ENCODE measurements at places on chromosomes 2 and 18.

DNA sequence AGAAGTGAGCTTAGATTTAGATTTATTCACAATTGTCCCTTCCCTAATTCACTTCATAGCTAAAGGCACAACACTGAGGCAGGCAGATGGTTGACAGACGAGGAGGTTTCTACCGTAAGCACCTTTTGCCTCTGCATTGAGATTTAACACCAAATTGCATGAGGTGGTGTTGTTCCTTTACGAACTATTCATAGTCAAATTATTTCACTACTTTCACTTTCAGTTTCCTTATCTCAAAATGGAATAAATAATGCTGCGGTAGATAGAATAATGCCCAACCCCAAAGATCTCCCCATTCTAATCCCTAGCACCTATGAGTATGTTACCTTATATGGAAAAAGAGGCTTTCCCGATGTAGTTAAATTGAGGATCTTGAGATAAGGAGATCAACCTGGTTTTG lies 58.9 kb upstream of the LINC00305 start:
- peak; percentile 3 for DNase-seq

- no peak for DNase-seq
Observed at GRCh38 chr2:60416221-60417008, 137.0 kb downstream of the BCL11A start.

- no peak for DNase-seq
Observed at GRCh38 chr18:5288517-5288935, 7.0 kb downstream of the ZBTB14 start.

GRCh38 chr2:26136451-26136850 lies 36.4 kb upstream of the GAREM2 start:
- no peak for DNase-seq

DNA sequence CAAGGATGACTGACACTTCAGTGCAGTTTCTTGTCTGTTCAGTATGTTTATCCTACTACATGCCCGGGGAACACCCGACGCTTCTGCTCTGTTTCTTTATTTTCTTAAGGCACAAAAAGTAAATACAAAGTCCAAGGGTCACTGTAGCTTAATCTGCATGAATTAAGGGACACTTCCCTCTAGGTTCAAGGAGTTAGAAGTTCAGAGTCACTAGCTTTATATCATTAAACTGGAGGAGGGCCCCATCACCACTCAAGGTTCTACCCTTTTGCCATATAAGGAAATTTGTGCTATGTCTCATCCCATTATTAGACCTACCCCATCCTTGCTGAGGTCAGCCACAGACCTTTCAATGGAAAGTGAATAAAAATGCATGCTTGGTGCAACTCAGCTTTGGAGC lies 27.6 kb upstream of the RMDN2 start:
- DNase-seq = no peak

DNA sequence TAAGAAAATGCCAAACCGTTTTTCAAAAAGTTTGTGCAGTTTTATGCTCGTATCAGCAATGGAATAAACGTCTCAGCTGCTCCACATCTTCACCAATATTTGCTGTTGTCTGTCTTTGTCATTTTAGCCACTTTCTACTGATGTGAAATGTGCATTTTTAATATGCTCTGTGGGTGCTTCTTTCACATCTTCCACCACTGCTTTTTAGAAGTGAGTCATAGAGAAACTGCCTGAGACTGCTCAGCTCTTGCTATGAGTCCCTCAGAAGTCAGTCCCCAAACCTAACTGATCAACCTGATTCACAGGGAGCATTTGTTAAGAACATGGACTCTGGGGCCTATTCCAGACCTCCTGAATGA lies 41.0 kb upstream of the EPC2 start:
- no peak for DNase-seq

DNA sequence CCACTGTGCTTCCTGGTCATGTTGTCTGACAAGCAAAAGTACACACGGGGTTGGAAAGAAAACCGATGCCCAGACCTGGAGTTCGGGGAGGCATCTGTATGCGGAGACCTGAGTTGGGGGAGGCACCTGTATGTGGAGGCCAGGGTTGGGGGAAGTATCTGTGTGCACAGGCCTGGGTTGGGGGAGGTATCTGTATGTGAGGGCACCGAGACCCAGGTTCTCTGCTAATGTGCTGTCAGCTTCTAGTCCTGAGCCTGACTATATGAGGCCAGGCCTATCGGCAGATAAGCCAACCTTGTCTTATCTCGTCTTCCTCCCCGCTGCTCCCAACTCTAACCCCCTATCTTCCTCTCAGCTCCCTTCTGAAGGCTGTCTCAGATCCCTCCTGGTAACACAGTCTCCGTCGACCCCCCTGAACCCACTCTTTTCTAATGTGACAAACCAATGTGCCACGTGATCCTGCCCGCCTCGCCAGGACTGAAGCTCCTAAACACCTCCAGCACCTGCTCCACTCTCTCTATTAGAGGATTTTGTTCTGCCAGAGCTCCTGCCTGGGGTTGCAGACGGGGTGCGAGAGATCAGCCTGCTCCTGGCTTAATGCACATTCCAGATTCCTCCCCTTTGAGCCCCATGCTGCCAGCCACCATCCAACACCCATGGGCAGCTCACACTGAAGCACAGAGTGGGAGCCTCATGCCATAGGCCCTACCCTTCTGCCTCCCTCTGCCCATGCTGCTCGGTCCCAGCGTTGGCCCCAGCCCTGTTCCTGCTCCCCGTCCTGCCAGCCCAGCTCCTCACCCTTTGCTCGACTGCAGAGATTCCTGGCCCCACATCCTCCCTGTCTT lies 188.4 kb downstream of the SH3BP4 start:
- DNase-seq = no peak

All from CD4-positive, alpha-beta T cell treated with Interleukin-21 for 1 hour (primary cell).